Stimulated activated CD4-positive, alpha-beta T cell treated with anti-CD3 and anti-CD28 coated beads, Interleukin-15, amount 100 ng/mL, for 1 hour (primary cell): ENCODE measurements at places on chromosomes 5 and 9.

DNA sequence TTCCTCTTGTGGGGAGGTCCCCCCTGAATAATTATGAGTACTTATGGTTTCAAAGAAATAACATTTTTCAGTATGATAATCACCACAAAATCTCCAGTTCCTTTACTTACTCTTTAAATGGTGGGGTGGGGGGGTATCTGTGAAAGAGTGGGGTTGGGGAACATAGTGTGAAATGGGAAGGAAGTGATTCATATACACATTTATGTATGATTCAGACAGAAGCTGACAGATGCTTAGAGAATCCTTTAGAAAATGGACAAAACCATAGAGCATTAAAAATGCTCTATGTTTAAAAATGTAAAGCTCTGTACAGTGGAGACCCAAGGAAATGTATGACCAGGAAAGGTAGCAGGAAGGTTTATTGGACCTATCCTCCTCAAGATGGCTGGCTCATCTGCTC, 267.5 kb upstream of the GRIA1 start:
- DNase-seq = no peak

DNA sequence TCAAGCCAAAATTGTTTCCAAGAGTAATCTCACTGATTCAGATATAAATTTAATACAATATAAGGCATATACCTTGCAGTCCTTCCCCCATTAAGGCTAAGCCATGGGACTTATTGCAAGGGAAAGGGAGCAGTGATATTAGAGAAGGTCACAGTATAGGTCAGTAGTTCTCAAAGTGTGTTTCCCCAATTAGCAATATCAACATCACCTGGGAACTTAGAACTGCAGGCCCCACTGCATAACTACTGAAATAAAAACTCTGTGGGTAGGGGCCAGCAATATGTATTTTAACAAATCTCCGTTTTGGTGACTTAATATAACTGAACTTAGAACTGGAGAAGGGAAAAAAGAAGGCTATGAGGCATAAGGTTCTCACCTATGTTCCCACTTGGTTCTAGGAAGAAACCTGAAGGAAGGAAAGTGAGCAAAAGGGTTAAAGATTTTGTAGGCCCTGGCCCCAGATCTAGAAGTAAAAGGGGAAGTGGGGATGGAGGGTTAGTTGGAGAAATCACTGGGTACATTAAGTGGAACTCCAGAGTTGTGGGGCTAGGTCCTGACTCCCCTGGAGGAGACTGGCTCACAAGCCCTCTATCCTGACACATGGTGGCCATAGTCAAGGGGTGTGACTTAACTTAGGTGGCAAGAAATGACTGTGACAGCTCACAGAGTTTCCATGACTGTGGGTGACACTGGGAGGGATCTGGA, 40.7 kb downstream of the WDR36 start:
- no peak for DNase-seq

DNA sequence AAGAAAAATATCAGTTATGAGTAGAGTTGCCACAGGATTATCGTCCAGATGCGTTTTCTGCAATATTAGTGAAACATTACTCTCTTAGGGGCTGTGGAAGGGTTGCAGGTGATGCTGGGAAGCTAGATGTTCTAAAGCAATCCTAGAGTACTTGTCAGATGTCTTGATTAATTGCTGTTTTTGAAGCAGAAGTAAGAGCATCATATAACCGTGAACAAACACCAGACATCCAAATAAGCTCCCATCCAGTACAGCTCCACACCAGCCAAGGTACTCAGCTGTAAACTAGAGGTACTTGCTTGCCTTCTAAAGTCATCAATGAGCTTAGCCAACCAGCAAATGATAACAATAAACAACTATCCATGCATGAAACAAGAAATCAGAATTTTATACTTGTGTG, 131.1 kb downstream of the ST8SIA4 start:
- DNase-seq = no peak

DNA sequence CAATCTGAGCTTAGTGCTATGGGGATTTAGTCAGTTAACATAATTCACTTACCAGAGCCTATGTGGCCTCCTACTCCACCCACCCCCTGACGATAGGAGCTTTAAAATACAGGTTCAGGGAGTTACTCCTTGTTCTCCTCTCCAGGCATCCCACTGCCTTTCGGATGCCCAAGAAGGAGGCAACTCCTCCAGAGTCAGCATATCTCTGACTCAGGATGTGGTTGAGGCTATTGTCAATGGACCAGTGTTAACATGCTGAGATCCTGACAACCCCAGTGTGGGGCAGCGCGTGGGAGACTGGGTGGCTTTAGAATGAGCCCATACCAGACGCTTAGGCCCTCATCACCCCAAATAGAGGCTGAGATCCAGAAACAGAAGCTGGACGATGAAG, 27.4 kb downstream of the BICD2 start:
- DNase-seq = no peak

DNA sequence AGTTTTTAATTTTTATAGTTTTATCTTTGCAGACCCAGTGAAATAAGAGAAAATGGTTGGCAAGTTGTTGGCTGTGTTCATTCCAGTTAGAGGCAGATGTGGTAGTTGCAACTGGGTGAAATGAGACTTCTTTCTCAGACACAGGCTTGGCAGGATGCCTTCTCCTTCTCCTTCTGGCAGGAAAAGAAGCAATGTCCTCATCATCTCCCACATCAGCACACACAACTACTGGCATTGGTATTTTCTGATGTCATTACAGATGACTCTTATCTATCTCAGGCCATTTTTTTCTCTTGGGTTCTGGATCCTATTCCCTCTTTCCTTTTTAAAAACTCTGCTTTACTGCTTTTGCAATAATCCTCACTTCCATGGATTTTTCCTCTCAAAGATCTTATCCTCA, 103.3 kb upstream of the EDIL3 start:
- DNase-seq = no peak

GRCh38 chr5:43432486-43433375, 20.5 kb upstream of the CCL28 start:
- no peak for DNase-seq

GRCh38 chr5:168120401-168121137, 170.9 kb upstream of the WWC1 start:
- DNase-seq = no peak

- no peak for DNase-seq
Measured at GRCh38 chr9:135810806-135811575, 96.4 kb downstream of the CAMSAP1 start.

GRCh38 chr5:179229331-179229831, 115.9 kb downstream of the ADAMTS2 start:
- no peak for DNase-seq

DNA sequence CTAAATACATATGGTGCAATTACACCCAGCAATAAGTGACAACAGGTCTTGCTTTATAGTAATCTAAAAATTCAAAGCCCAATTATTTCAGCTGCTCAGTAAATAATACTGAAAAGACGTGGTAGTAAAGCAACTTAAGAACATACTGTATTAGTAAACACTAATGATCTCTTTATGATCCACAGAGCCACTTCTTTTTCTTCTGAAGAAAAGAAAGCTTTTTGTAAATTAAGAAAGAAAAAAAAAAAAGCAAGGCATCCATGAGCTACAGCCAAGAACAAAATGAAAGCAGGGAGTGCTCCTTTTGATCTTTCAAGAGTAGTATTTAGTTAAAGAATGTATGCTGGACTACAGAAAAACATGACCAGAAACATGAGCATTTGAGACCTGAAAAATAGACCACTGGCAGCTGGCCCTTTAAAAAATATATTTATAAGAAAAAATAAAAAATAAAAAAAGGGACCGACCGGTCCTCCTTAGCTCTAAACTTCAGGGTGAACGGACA, 348.7 kb downstream of the GLIS3 start:
- DNase-seq = no peak

GRCh38 chr5:126659805-126660482, 59.2 kb downstream of the PHAX start:
- no peak for DNase-seq

DNA sequence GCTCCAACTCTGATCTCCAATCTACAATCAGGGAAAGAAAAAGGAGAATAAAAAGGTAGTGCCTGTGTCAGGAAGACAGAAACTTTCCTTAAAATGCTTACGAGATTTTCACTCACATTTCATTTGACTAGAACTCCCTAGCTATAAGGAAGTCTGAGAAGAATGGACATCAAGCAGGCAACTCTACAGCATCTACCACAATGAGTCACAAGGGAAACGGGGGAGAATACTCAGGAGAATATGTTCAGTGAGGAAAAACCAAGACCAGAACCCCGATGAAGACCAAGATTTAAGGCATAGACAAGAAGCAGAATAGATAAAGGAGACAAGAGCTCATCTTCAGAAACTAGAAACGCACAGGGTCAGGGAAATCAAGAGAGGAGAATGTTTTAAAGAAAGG, 9.0 kb upstream of the SETD9 start:
- no peak for DNase-seq

DNA sequence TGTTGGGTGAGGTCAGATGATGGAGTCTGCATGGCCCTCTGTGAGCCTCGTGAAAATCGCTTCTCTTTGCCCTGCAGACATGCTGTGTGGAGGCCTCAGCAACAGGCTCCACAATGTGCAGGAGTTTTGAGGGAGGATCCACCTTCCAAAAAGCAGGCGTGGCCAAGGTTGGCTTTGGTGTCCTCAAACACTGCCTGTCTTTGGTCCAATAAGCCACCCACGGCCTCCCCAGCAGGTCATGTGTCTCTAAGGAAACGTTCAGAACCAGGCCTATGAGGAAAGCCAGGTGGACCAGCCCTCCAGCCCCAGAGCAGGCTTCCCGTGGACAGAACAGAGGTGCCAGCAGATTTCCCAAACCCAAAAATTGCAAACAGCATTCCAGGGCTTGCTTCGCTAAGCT, 340.7 kb upstream of the IRX2 start:
- no peak for DNase-seq

- DNase-seq = no peak
Measured at GRCh38 chr5:149605998-149606724, 24.9 kb downstream of the ARHGEF37 start.

DNA sequence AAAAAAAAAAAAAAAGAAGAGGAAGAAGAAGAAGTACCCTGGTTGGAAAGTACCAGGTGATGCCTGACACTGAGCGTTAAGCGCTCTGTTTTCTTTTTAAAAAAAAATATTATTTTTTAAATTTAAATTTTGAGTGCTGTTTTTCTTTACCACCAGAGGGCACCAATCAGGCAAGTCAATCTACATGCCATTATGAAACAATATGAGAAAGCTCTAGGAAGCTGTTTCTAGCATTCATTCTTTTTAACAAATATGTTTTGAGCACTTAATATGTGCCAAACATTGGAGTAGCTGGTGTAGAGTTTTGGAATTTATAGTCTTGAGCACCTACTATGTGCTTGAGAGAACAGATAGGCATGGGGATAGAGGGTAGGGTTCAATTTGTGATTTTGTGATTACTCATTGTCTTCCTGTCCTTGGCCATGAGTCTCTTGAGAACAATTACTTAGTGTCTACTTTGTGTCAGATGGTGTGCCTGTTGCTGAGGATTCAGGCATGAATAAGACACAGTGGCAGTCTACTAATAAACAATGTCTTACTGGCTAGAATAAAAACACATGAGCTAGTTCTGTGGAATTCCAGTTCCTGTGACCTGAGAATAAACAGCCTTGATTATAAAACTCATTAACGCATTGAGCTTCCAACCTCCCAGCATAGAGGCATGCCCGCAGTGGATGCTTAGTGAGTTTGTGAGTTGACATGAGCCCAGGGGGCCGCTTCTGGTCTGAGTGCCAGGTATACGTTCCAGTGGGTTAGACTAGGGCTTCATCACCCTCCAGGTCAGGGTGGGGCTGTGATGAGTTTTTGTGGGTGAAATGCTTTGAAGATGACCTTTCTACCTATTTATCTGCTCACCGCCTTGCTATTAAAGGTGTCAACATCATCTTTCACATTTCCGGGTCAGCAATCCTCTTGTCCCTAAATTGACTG, 3.0 kb upstream of the UBE2R2 start:
- no peak for DNase-seq

GRCh38 chr9:134323741-134324358, 2.4 kb upstream of the RXRA start:
- no peak for DNase-seq

GRCh38 chr9:23702311-23702922, 123.6 kb downstream of the ELAVL2 start:
- DNase-seq = no peak

- DNase-seq = peak; percentile 65
Measured at GRCh38 chr5:134113902-134114875, at the start of gene TCF7. TCF7 (plus strand) TSS chr5:134114681; CDS start chr5:134114907, 226 bp downstream.

DNA sequence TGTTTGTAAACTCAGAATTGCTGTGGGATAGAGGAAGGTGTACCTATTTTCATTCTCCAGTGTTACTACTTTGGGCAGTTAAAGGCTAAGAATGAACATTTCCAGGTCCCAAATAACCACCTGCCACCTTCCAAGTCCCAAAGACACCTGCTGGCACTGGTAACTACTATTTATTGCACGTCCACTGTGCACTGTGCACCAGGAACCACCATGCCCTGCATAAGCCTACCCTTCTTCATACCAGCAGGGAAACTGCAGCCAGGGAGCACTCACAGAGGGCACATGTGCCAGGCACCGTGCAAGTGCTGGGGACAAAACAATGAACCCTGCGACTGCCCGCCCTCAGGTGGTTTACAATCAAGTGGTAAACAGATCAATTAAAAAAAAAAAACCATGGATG, 34.9 kb downstream of the RAPGEF1 start:
- no peak for DNase-seq

GRCh38 chr5:62296998-62297397, 9.0 kb upstream of the KIF2A start:
- no peak for DNase-seq

- no peak for DNase-seq
Measured at GRCh38 chr5:68711293-68712200, 382.3 kb upstream of the SLC30A5 start.

DNA sequence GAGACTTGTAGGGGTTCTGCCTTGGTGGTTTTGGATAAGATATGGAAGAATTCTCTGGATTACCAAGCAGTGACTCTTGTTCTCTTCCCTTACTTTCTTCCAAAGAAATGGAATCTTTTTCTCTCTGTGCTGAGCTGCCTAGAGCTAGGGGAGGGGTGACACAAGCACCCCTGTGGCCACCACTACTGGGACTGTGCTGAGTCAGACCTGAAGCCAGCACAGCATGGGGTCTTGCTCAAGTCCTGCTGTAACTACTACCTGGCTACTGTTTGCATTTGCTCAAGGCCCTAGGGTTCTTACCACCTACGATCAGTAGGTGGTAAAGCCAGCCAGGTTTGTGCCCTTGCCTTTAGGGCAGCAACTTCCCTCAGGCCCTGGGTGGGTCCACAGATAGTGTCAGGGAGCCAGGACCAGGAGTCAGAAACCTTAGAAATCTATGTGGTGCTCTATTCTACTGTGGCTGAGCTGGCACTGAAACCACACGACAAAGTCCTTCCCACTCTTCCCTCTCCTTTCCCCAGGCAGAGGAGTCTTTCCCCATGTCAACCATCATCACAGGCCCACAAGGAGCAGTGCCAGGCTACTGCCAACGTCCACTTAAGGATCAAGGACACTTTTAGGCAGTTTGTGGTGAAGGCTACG, 53.8 kb downstream of the SREK1 start:
- DNase-seq = no peak

- no peak for DNase-seq
Measured at GRCh38 chr5:71740015-71740753, 21.1 kb downstream of the CARTPT start.

GRCh38 chr9:137474271-137474670, 15.1 kb upstream of the NSMF start:
- no peak for DNase-seq
